ENCODE measurements at places on chromosomes 4 and X.

DNA sequence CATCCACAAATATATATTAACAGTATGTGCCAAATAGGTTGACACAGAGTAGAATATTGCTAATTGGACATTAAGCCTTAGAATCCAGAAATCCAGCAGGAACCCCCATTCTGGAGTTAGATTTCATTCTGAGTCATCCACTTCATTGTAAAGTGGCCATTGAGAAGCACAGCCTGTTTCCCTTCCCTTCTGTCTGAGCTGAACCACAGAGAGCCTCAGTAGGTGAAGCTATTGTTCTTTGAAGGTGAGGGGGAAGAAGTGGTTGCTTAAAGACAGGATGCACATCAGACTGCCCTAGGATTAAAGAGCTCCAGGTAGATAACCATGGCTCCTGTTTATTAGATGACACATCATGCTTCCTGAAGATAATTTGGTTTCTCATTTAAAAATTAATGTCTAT lies 30.6 kb upstream of the MCF2 start:
- DNase-seq, result no peak
- H3K27me3 ChIP-seq, result no peaks in the 10 kb centered on the region
- H3K4me1 ChIP-seq, result no peaks in the 10 kb centered on the region
- no peak overlapping the region for H3K27ac ChIP-seq
- H3K36me3 ChIP-seq, result no peaks in the 10 kb centered on the region
- H3K4me3 ChIP-seq, result no peak overlapping the region

DNA sequence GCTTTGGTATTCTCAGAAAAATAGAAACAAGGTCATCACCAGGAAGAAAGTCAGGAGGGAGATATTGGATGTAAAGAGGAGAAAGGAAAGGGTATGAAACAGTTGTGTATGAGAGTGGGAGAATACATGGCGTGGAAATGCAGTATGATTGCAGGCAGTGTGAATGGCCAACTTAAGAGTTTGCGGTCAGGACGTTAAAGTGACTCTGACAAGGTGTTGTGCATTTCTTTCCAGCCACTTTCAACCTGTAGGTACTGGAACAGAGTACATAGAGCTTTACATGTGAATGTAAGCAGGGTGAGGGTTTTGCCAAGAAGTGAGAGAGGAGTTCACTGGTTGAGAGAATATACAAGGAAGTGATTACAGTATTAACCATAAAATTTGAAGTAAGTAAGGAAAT lies 15.7 kb downstream of the ATP10D start:
- no peak overlapping the region for H3K27ac ChIP-seq
- H3K36me3 ChIP-seq, result no peaks in the 10 kb centered on the region
- no peak overlapping the region for H3K4me3 ChIP-seq
- no peaks in the 10 kb centered on the region for H3K27me3 ChIP-seq
- H3K4me1 ChIP-seq, result no peaks in the 10 kb centered on the region

DNA sequence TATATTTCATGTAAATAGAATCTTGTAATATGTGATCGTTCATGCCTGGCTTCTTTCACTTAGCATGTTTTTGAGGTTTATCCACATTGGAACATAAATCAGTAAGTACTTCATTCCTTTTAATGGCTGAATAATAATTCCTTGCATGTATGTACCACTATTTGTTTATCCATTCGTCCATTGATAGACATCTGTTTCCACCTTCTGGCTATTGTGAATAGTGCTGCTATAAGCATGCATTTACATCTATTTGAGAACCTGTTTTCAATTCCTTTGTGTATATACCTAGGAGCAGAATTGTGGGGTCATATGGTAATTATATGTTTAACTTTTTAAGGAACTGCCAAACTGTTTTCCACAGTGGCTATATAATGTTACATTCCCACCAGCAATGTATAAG lies 356.7 kb upstream of the DIPK2B start:
- peaks cover 5% of the 10 kb centered on the region for H3K27me3 ChIP-seq
- DNase-seq, result peak; percentile 1
- H3K27ac ChIP-seq, result no peak overlapping the region
- no peaks in the 10 kb centered on the region for H3K36me3 ChIP-seq

DNA sequence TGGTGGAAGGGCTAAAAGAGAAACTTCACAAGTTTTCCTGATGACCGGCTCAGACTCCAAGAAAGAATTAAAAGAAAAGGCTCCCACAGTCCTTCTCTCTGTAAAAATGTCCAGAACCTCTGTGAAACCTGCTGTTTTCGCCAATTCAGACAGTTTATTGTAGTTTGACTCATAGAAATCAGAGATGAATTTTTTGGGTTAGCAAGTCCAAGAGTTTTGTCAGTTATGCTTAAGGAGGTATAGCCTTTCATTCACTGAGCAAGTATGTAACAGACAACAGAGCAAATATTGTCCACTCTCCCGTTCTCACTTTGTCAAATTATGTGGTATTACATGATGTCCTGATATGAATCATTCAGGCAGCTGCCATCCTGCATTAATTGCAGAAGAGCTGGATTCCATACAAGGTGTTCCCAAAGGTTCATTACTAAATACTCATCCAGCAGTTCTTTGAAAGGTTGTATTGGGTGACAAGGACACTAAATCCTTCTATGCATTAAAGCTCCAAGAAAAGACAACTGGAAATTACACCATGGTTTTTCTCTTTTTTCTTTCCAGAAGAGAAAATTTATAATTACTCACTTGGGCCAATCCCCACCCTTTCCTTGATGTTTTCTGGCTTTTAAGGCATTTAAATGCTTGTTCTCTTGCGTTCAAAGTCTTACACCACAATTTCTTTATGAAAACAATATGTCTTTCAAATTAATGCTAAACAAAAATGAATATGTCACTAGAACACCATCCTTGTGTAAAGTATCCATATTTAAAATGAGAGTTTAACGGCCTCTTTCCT lies 30.0 kb upstream of the PLAC1 start:
- H3K27ac ChIP-seq, result peak overlapping the region; percentile 31
- H3K4me1 ChIP-seq, result peaks cover 11% of the 10 kb centered on the region
- peak; percentile 53 for DNase-seq
- no peaks in the 10 kb centered on the region for H3K36me3 ChIP-seq

DNA sequence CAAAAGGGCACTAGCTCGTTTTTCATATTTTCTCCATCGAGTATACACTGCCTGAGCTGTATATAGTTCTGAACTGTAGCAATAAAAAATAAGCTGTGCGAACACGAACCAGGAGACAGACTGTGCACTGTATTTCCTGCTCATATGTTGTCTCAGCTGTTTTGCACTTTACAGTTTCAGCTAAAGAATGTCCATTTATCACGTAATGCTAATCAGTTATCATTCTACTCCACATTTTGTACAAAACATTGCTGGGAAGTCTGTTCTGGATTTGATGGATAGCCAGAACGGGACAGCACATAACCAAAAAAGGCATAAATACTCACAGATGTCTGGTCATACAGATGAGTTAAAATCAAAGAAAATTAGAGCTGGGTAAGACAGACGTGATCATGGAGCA lies 315.5 kb upstream of the ADGRL3 start:
- H3K27ac ChIP-seq, result no peak overlapping the region
- no peaks in the 10 kb centered on the region for H3K27me3 ChIP-seq
- H3K36me3 ChIP-seq, result no peaks in the 10 kb centered on the region
